Osteocyte (in vitro differentiated cells): ENCODE measurements at places on chromosomes 16 and 17. TPM values are rescaled to one million over a fixed set of nuclear protein-coding genes. Genes with fewer than 3 reads are reported as not detected.

DNA sequence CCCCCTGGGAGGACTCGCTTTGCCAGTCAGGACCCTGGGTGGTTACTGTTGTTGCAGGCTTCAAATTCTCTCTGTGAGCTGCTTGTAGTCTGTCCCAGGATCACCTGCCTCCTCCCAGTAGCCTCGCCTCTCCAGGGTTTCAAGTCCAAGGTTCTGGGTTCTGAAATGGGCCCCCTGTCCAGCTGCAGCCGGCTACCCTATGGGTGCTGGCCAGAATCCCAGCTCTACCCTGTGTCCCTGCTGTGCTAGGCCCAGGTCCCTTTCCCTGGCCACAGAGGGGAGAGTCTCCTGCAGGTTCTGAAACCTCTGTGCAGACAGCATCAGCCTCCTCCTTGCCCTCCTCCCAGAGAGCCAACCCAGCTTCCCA lies 21.4 kb downstream of the UNC13D start:
- no peak for DNase-seq
- peaks cover 19% of the 10 kb centered on the region for H3K4me1 ChIP-seq
- no peak overlapping the region for H3K4me3 ChIP-seq
- H3K27ac ChIP-seq = no peak overlapping the region
- H3K27me3 ChIP-seq = no peaks in the 10 kb centered on the region

GRCh38 chr17:50588391-50589049 lies 28.0 kb downstream of the CACNA1G start:
- DNase-seq = no peak
- H3K4me3 ChIP-seq = no peak overlapping the region
- no peak overlapping the region for H3K27ac ChIP-seq
- H3K36me3 ChIP-seq = no peaks in the 10 kb centered on the region
- H3K27me3 ChIP-seq = peaks cover 19% of the 10 kb centered on the region
- H3K4me1 ChIP-seq = peaks cover 6% of the 10 kb centered on the region

DNA sequence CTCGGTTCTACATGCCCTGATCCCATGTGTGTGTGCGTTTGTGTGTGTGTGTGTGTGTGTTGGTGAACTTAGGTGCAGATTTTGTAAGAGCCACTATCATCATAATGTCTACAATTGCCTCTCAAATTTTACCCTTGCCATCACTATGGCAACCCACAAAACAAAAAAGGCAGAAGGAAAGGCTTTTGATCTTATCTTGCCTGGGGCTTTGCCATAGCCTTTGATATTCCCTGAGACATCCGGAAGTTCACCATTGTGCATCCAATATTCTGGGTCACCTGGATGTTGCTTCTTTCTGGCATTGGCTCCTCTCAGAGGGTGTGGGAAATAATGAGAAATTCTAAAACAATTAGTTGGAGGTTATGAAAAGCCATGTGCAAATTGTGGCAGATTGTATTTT lies 114.7 kb downstream of the HAPSTR1 start:
- no peak overlapping the region for H3K27ac ChIP-seq
- no peaks in the 10 kb centered on the region for H3K27me3 ChIP-seq
- H3K4me3 ChIP-seq = no peak overlapping the region

DNA sequence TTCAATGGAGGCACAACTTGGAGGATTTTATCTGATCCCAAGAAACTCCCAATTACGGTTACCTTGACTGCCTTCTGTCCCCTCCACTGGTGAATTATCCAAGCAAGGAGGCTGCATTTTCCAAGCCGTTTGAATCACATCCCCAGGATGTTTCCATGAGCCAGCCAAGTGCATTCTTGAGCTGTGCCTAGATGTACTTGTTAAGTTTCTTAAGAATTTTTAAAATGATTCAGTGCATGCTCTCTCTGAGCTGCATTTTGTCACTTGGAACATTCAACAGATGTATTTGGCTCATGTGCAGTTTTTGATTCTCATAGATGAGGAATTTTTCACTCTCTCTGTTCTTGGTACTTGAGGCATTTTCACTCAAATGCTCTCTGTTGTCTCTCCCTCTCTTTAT lies 202.6 kb upstream of the MYOCD start:
- no peak overlapping the region for H3K27ac ChIP-seq
- H3K36me3 ChIP-seq = no peaks in the 10 kb centered on the region
- peaks cover 5% of the 10 kb centered on the region for H3K4me1 ChIP-seq

SRCAP gene
- total RNA-seq = 69.2 and 73.5 TPM in 2 replicates

WFIKKN1 gene
- 0.47 and 0.56 TPM in 2 replicates for total RNA-seq

GSG1L gene
- total RNA-seq = not detected in 2 replicates
